ENCODE measurements at places on chromosomes 1 and 21.

GRCh38 chr21:45152265-45152746 is 77.9 kb downstream of the ADARB1 start:
- DNase-seq = no peak

DNA sequence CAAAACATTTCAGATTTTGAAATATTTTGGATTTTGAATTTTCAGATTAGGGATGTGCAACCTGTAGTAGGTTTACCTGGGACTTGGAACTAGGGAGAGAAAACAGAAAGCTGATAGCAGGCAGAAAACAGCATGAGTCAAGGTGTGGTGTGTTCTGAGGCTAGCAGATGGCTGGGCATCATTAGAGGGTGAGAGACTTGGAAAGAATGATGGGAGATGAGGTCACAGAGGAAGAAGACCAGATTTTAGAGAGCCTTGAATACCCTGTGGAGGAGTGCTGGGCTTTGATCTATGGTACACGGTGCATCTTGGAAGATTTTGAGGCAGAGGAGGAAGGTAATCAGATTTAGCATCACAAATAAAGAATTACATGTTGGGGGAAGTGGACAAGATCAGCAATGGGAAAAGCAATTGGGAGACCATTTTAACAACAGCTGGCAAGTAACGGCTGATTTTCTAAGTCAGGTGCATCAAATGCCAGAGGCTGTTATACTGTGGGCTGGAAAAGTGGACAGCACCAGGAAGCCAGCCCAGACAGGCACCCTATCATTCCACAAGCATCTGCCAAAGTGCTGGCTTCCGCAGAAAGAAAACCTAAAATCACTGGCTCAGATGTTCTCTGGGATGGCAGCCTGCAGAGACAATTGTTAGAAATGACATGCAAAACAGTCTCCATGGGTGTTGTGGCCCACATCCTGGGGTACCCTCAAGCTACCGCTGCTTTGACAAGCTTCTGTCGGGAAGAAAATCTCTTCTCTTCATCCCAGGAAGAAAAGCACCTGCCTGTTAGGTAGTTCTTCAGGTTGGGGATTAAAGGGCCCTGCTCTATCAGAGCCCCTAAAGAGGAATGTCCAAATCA is 30.9 kb upstream of the CAMK1G start:
- no peak for DNase-seq

DNA sequence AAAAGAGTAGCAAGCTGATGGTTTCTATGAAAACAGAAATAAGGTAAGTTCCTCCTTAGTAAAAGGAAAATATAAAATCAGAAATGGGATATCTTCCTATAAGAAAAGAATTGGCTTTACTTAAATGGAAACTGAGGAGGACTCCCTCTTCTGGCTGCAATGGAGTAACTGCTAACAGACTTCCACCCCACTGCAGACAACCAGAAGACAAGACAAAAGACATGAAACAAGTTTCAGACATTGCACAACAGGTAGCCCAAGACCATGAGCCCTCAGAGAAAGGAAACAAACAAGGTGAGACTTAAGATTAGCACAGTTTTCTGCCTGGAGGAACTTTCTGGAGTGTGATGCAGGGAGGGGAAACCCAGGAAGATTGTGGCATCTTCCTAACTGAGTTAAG is 17.0 kb upstream of the OLFML2B start:
- DNase-seq = no peak

GRCh38 chr1:154629061-154629674 is 21.2 kb upstream of the ADAR start:
- no peak for DNase-seq

DNA sequence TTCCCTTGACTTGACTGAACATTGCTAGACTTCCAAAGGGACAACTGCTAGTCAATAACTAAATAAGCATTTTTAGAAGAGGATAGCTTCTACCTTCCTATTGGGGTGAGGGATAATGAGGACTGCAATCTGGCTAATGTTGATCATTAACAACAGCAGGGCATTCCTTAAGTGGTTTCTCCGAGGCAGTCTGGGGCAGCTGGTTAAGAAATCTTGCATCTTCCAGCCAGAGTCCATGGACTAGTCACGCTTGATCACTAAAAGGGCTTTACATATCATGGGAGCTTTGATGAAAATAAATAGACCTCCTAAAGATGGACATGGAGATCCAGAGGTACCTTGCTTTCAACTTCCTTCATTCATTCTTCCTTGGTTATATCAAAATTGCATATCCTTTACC is 329.4 kb upstream of the ESRRG start:
- DNase-seq = no peak

DNA sequence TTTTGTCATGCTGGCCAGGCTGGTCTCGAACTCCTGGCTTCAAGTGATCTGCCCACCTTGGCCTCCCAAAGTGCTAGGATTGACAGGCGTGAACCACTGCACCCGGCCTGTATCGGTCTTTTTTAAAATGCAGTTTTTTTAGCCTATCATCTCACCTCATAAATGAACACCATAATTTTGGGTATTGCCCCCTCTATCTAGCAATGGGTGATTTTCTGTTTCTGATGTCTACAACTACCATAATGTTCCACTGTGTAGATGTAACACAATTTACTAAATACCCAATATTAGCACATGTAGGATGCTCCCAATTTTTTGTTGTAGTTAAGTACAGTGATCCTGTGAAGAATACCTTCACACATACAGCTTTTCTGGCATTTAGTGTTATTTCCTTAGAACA is 2.0 kb upstream of the CAMTA1 start:
- no peak for DNase-seq
